H7 (cell line): ENCODE measurements at places on chromosomes 3 and 15. TPM values are rescaled to one million over a fixed set of nuclear protein-coding genes. Genes with fewer than 3 reads are reported as not detected.

SYNM gene
- total RNA-seq = 2.1 and 2.8 TPM in 2 replicates

DNA sequence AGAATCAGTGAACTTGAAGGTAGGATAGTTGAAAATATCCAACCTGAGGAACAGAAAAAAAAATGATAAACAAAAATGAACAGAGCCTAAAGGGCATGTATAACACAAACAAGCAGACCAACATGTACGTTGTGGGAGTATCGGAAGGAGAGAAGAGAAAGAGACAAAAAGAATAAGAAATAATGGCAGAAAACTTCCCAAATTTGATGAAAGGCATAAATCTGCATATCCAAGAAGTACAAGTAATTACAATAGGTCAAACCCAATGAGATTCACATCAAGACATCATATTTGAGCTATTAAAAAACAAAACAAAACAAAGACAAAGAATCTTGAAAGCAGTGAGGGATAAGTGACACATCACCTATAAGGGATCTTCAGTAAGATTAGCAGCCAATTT lies 38.1 kb upstream of the ATP13A5 start:
- no peak for DNase-seq

- no peak for DNase-seq
Measured at GRCh38 chr3:60228823-60229222, 1022.4 kb downstream of the FHIT start.

- no peak for DNase-seq
Measured at GRCh38 chr3:24457719-24458118, 36.9 kb downstream of the THRB start.

SPATA12 gene
- total RNA-seq = 0.14 TPM in 1 of 2 replicates, not detected in the other

SCN5A gene
- total RNA-seq = 2.9 and 8.1 TPM in 2 replicates

DNA sequence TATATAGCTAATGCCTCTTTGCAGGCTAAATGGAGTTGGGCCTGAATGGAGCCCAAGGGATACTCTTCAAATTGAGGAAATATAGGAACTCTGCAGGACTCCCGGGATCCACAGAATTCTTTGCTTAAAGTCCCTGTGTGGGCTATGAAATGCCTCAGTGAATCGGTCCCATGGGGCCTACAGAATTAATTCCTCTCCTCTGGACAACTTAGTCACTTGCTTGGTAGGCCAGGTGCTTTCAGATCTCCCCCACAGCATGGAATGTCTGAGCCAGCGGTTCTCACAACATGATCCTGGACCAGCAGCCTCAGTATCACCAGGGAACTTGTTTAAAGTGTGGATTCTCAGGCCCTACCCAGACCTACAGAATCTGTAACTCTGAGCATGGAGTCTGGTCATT lies 15.1 kb upstream of the PRICKLE2 start:
- no peak for DNase-seq

DNA sequence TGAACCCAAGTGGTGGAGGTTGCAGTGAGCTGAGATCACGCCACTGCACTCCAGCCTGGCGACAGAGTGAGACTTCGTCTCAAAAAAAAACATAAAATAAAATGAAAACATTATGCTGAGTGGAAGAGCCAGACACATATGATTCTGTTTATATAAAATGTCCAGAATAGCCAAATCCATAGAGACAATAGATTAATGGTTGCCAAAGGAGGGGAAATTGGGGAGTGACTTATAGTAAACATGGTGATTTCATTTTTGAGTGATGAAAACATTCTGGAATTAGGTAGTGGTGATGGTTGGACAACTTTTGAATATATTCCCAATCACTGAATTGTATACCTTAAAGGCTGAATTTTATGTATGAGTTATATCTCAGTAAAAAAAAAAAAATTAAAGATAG lies 172.0 kb upstream of the BFSP2 start:
- DNase-seq = no peak

- no peak for DNase-seq
Measured at GRCh38 chr3:143445118-143445517, 325.5 kb downstream of the CHST2 start.

GRCh38 chr3:193978486-193978885 lies 157.5 kb upstream of the HES1 start:
- no peak for DNase-seq

ZNF106 gene
- total RNA-seq = 21.8 and 29.2 TPM in 2 replicates

SLC24A5 gene
- 0.07 and 0.11 TPM in 2 replicates for total RNA-seq

DNA sequence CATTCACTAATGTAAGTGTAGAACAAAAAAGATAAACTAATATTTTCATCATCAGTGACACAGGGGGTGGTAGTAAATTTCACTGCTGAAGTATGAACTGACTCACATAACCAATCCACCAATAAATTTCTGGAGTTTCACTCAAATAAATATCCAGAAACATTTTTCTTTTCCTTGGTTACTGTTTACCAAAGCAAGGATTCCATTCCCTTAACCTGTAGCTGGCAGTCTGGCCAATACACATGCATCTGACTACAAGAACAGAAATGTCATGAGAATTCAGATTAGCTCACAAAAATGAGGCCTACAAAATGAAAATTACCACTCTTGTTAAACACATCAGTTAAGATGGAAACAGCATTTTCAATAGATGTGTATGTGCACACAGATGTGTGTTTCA lies 80.3 kb downstream of the STAG1 start:
- DNase-seq = no peak

SNTN gene
- not detected in 2 replicates for total RNA-seq

GRCh38 chr15:38477637-38478036 lies 23.7 kb downstream of the FAM98B start:
- DNase-seq = no peak

GRCh38 chr3:42936157-42936981 lies 30.4 kb downstream of the ZNF662 start:
- peak; percentile 18 for DNase-seq

- DNase-seq = peak; percentile 81
Measured at GRCh38 chr3:157542711-157543500, 39.7 kb upstream of the VEPH1 start.

- no peak for DNase-seq
Measured at GRCh38 chr15:63874616-63875015, 40.9 kb upstream of the HERC1 start.

- no peak for DNase-seq
Measured at GRCh38 chr3:140334132-140334929, 343.5 kb upstream of the TRIM42 start.

SLC28A1 gene
- not detected in 2 replicates for total RNA-seq

DNA sequence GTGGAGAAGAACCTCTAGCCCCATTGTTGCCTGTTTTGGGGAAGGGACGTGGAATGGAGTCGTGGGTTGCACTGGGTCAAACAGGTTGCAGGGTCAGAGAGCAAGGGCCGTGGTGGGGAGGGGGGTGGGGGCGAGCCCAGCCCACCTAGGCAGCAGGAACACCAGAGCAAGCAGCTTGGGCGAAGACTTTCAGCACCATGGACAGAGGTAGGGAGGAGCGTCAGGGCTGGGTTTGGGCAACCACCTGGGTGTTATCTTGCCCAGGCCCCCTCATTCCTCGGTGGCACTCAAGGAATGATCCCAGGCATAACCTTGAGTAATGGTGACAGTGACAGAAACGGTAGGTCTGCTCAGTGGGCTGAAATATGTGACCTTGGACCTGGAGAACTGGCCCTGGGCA lies 45.9 kb upstream of the TMEM115 start:
- peak; percentile 91 for DNase-seq

DNA sequence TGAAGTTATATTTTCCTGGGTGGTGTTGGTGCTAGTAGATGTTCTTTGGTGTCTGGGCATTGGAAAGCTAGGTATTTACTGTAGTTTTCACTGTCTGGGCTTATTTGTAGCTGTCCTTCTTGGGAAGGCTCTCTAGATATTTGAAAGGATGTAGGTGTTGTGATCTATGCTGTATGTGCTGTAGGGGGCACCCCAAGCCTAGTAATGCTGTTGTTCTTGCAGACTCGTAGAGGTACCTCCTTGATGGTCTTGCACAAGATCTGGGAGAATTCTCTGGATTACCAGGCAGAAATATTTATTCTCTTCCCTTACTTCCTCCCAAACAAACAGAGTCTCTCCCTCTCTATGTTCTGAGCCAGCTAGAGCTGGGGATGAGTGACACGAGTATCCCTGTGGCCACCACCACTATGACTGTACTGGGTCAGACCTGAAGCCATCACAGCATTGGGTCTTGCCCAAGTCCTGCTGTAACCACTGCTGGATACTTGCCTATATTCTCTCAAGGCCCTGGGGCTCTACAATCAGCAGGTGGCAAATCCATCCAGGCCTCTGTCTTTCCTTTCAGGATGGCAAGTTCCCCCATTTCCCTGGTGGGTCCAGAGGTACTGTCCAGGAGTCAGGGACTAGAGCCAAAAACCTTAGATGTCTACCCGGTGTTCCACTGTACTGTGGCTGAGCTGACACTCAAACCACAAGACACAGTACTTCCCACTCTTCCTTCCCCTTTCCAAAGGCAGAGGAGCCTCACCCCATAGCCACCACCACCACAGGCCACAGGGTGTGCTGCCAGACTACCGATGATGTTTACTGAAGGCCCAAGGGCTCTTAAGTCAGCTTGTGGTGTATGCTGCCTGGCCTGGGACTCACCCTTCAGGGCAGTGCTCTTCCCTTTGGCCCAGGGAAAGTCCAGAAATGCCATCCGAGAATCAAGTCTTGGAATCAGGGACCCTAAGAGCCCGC lies 195.2 kb upstream of the DPPA4 start:
- peak; percentile 30 for DNase-seq

- no peak for DNase-seq
Measured at GRCh38 chr3:43081796-43082195, 24.1 kb downstream of the POMGNT2 start.

GRCh38 chr3:191762323-191762960 lies 301.5 kb downstream of the PYDC2 start:
- DNase-seq = no peak

STARD5 gene
- 3.4 TPM in 2 replicates for total RNA-seq

- no peak for DNase-seq
Measured at GRCh38 chr15:58163985-58164384, 25.8 kb downstream of the AQP9 start.

COL6A6 gene
- total RNA-seq = under 0.01 TPM in 1 of 2 replicates, not detected in the other

IQSEC1 gene
- total RNA-seq = 13.5 and 22.5 TPM in 2 replicates

GOLGA6A gene
- 2.2 and 4.7 TPM in 2 replicates for total RNA-seq

DNA sequence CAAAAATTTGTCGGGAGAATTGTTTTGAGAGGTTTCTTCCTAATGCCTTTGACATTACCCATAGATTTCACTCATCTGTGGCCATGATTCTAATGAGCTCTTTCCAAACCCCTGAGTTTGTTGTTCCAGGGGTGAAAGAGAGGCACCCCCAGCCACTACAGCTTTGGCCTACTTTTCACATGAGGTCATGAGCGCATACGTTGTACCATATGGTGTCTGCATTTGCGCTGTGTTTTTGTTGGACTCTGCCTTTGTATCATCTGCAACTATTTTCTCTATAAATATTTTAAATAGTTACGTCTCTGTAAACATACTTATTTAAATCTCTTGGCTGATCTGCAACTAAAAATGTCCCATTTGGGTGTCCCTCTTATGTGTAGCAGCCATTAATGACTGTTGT lies 107.9 kb downstream of the LRTM1 start:
- DNase-seq = no peak

GRCh38 chr3:4097801-4098200 lies 205.4 kb upstream of the SETMAR start:
- DNase-seq = no peak

DNA sequence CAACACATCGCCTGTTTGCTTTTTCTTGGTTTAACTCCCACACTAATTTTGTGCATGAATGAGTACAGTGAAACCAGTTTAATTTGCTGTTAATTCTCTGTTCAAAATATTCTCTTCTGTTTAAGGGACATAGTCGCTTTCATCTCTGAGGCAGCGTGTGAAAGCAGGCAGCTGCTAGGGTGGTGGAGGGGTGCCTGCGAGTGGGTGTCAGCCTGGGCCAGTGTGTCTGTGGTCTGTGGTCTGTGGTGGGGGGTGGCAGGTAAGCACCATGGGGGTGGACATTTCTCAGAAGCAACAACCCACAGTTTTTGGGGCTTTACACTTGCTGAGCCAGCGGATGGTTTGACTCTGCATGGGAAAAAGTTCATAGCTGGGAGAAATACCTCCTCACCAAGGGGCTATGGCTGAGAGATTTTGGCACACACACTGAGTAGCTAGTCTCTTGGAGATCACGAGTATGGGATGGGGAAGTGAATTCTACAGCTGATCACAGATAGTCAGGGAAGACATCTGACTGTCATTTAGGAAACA lies 109.2 kb downstream of the EPHB1 start:
- no peak for DNase-seq

GXYLT2 gene
- total RNA-seq = 4.5 and 6.1 TPM in 2 replicates

DNA sequence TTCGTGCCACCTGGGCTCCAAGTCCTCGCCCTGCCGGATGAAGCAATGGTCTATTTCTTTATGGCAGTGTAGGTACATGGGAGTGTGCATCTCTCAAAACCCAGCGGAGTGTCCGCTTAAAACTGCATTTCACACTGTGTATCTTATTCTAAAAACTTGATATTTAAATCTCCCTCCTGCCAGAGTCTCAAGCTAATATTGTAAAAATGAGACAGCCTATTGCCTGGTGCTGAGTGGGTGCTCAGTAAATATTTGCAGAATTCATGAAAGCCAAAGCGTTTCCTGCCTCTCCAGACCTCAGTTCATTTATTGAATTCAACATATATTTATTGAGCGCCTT lies 330 bp upstream of the TBC1D2B start:
- DNase-seq = no peak

- DNase-seq = no peak
Measured at GRCh38 chr3:15758295-15758694, 39.5 kb downstream of the ANKRD28 start.

DNA sequence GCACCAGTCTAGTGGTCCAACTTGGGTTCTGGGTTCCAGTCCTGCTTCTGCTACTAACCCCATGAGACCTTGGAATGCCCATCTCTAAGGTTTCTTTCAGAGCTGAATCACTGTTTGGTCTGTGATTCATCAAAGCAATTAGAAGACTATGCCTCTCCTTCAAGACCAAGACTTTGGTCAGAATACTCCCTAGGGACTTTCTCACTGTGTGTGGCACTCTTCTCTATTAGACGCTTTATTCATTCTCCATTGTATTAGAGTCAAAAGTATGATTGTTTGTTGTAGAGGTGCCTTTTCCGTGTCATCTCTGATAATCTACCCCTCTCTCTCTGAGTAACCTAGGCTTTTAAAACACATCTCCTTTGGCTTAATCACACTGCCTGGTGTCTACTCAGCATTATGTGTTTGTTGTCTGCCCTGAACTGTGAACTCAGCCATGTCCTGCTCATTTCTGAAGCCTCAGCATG lies 90.5 kb downstream of the LPP start:
- no peak for DNase-seq

GRCh38 chr15:32869776-32870175 lies 152.0 kb downstream of the GREM1 start:
- DNase-seq = no peak

- no peak for DNase-seq
Measured at GRCh38 chr3:12349895-12350811, 61.3 kb downstream of the PPARG start.

WDR93 gene
- total RNA-seq = not detected in 2 replicates

TTLL13 gene
- total RNA-seq = 0.07 and 0.14 TPM in 2 replicates
